Stimulated activated CD8-positive, alpha-beta memory T cell treated with anti-CD3 and anti-CD28 coated beads, Interleukin-4, amount 100 ng/mL, for 24 hours (primary cell): ENCODE measurements at places on chromosomes 16 and 17.

DNA sequence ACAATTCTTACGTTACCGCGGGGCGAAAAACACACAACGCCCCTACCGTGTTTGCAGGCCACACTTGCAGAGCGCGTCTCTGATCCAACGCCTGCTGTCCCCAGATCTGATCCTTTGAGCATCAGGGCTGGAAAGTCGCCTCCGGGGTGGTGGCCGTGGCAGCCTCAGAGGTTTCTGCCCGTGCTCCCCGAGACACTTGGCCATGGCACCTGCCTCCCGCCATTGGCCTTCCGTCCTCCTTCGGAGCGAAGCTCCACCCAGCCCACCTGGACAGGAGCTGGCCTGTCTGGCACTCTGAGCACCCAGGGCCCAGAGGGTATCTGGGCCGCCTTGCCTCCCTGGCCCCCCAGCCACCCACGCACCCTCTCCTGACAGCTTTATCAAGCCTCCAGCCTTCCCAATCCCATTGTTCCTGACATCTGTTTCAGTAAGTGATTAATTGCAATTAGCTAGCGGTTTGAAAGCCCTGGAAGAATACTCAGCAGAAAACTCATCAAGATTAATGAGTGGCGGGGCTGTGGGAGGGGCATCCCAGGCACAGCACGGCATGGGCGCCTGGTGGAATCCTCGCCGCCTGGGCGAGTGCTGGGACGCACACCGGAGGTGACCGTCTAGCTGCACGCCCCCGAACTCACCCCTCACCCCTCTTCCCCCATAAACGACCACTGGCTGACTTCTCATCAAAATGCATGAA is 181.5 kb upstream of the GSE1 start:
- no peak for DNase-seq

GRCh38 chr17:79833110-79833450 is 6.2 kb downstream of the CBX4 start:
- no peak for DNase-seq

GRCh38 chr16:69309316-69309715 is 1.8 kb upstream of the VPS4A start:
- DNase-seq = no peak

DNA sequence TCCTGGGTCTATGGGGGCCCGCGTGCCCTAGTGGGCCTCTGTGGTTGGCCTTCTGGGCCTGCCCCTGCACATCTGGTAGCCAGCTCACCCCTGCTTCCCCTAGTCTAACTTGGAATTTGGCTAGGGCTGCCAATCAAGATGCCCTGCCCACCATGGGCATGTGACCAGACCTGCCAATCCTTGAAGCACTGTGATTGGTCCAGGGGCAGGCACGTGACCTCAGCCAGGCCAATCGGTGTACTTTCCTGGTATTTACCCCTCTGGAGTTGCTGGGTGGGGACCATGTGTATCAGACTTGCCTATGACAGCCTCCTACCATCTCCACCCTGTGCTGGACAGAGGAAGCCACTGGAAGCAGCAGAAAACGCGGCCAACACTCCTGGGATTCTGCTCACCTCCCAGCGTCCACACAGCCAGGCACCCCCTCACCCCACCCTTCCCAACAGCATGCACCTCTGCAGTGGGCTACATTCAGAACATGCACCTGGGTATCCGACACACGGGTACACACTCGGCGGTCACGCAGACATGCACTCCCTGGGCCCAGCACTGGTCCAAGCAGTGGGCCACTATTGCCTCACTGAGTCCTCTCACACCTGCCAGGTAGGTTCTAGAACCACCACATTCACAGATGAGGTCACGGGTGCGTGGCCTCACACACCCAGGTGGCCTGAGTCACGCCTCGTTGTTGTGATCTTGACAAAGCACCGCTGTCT is 96.9 kb downstream of the RBFOX3 start:
- no peak for DNase-seq

DNA sequence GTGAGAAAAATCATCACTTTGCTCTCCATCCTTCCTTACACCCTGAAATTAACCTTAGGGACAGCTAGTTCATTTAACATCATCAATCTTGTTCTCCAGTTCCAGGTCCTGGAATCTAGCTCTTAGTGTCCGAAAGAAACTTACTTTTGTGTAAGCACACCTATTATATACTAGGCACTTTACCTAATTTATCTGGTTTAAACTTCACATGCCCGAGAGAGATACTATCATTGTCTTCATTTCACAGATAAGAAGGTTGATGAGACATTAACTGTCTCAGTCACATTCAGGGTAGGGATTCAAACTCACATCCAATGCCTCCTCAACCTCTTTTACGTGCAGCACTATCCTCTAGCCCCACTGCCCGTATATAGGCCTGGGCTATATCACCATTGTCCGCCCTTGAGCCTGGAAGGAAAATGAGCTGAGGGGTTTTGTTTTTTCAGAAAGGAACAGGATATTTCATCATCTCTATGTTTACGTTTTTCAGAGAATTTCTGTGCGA is 501 bp upstream of the AP2B1 start:
- no peak for DNase-seq

GRCh38 chr17:75571197-75571884 is 16.3 kb upstream of the MYO15B start:
- DNase-seq = no peak

DNA sequence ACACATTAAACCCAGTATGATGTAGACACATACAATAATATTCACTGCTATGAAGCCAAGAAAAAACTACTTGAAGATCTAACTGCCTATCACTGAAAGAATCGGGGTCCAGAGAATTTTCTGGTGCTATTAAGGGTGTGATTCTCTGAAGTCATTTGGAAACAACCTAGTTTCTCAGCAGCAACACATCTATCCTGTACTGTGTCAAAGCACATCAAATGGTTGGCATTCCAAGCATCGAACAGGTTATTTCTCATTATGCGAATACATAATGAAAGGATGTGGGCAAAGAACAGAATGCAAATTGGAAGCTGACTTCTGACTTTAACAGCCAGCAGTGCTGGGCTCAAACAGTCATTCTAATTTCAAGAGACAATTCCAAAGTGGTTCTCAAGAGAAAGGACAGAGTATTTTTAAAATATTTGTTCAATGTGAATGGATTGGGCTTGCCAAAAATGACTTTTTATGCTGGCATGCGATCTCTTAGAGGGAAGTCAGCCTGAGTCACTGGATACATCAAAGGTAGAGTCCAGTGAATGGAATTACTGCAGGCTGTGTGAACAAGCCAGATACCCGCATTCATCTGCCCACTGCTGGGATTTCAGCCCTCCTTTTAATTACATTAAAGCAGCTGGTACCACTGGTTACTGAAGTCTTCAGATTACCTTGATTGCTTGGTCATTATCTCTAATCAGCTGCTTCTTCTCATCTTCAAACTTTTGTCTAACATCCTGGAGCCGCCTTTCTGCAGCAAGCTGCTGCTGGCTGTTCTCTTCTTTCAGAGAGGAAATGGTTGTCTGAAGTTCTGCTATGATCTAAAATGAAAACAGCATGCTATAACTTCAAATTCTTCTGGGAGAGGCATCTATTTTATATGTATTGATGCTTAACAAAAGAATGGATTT is 181.2 kb upstream of the AXIN2 start:
- no peak for DNase-seq

DNA sequence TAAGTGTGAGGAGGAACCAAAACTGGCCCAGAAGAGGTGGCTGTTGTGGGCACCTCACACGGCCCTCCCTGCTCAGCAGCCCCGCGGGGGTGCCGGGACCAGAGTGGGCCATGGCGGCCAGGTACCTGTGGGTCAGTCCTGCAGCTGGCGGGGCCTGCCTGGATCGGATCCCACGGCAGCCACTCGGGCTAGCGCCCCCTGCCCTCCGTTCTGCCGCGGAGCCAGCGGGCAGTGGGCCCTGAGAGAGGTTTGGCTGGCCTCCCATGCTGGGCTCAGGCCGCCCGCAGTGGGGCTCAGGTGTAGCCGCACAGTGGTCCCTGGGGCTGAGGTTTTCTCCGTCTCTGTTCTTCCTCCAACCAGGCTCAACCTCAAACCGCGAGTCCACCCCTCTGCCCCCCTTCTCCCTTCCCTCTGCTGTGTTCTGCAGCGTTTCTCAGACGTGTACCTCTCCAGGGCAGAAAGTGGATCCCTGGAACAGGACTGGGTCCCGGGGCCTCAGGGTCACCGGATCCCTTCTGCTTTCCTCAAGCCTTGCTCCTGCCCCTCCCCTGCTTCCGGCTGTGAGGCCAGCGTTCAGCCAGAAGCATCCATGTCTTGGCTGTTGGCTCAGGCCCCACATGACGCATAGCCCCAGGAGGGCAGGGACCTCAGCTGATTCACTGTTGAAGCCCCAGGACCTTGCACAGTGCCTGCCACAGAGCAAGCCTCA is 28.6 kb upstream of the ITGA3 start:
- no peak for DNase-seq

- DNase-seq = no peak
Observed at GRCh38 chr17:75478508-75478907, 22.1 kb downstream of the TMEM94 start.

DNA sequence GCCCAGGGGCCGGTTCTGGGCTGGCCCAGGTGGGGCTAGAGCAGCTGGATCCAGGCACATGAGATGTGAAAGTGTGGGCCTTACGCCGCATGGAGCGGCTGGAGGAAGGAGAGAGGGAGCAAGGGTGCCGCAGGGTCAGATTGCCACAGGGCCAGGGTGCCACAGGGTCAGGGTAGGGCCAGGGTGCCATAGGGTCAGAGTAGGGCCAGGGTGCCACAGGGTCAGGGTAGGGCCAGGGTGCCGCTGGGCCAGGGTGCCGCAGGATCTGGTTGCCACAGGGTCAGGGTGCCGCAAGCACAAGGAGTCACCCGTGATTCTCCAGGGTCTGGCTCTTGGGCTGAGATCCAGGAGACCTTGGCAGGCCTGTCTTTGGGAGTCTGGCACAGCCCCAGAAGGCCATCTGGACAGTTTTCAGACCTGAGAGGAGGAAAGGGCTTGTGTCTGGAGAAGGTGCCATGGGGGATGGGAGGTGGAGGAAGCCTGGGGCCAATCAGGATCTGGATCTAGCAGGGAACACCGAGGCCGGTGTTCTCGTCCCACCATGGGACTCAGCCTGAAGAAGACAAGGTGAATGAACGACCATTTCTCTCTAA is 13.1 kb upstream of the LASP1NB start:
- DNase-seq = no peak

DNA sequence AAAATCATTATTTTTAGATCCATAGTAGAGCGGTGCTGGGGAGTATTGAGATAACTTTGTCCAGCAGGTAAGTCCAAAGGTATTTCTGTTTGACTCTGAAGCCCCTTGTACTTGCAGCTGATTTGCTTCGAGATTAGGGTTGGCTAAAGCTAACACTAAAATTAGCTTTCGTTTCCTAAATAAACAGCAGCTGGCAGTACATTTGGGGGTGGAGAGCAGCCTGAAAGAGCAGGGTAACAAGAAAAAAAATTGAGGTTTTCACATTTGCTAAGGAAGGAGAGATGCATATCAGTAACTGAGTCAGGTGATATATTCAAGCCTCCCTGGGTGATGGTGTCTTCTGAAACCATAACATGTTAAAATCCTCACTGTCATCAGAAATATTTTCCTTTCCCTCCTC is 37.4 kb upstream of the TMC5 start:
- DNase-seq = no peak

DNA sequence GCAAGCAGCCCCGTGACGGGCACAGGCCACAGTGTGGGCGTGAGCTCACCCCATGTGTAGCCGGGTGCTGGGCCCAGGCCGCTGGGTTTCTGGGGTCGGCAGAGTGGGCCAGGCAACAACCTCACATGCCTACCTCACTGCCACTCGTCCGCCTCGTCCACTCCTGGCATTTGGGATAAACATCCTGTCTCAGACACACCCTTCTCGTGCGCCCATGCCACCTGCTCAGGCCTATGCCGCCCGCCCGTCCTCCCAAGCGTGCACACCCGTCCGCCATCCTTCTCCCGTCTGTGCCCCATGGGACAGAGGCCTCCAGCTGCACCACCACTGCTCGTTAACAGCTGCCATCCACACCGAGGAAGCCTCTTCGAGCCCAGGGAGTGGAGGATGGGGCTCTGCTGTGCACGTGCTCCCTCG is 64.3 kb downstream of the KLHDC4 start:
- no peak for DNase-seq

- DNase-seq = no peak
Observed at GRCh38 chr17:12730931-12731521, 58.3 kb upstream of the ARHGAP44 start.

- no peak for DNase-seq
Observed at GRCh38 chr17:79372470-79373238, 238.2 kb downstream of the RBFOX3 start.

- DNase-seq = no peak
Observed at GRCh38 chr16:6114691-6115090, 1017.1 kb upstream of the EEF2KMT start.

DNA sequence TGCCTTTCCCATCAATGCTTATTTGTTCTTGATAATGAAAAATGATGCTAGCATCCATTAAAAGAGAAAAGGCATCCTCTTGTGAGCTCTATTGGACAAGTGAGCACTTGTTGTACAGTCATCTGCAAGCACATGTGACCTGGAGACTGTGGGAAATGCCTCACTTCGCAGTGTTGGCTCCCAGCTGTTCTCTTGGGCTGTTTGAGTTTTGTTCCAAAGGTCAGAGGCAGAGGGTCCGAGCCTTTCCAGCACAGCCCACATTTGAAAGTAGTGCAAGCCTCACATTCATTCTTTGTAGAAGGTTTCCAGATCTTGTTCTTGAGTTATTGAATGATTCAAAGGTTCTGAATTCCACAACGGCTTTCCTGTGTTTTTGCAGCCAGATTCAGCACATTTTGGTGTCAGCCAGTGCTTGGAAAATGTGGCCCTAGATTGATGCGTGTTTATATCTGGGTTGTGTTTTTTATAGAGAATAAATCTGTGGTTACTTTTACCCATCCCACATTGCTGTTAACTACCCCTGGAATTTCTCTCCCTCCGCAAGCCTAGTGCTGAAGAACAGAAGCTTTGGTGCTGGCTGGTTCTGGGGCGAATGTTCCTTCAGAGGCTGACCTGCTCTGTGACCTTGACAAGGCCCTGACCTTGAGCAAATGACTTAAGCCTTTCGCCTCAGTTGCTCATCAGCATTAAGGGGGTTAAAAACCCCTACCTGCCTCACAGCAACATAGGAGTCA is 49.8 kb downstream of the CDH1 start:
- DNase-seq = no peak

GRCh38 chr16:85584267-85584666 is 28.9 kb upstream of the GSE1 start:
- DNase-seq = no peak

DNA sequence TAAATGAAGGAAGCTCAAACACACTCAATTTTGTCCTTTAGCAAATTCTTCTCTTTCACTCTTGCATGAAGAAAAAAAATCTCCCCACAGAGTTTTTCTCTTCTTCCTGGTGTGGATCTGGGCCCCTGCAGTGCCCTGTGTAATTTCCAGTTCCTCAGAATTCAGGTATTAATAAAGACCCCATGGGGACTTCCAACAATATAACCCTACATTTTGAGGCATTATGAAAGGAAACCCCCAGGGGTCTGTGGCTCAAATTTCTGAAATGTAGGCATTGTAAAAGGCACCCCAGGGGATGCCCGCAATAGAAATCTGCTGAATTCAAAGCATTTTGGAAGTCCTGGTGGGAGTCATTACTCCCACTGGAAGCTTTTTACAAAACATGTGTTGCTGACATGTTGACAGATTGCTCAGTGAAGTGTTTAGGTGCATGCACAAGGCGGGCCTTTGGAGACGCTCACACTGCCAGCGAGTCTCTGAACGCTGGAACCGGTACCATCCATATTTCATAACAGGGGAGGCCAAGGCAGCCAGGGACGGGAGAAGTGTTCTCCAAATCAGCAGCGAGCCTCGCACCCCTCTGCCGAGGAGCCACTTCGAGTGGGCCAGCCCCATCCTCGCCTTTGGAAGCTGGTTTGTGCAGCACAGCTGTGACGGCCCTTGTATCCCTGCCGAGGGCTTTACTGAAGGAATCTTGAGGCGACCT is 154.0 kb downstream of the ZNF423 start:
- DNase-seq = no peak
